ENCODE measurements at places on chromosomes 2 and 18.

GRCh38 chr2:135132314-135132713 is 80.2 kb downstream of the RAB3GAP1 start:
- DNase-seq, result no peak

GRCh38 chr18:80190311-80190710 is 57.0 kb downstream of the PARD6G start:
- DNase-seq, result no peak

GRCh38 chr2:231533777-231534125 is 3.5 kb upstream of the NMUR1 start:
- DNase-seq, result no peak

- DNase-seq, result no peak
These were observed 106.4 kb upstream of the SMAD2 start for GRCh38 chr18:48036641-48037421.

- DNase-seq, result peak; percentile 18
These were observed 26.3 kb downstream of the ITM2C start for GRCh38 chr2:230891064-230891463.
